Stimulated activated CD4-positive, alpha-beta T cell treated with anti-CD3 and anti-CD28 coated beads, TNF-alpha, amount 100 ng/mL, for 48 hours (primary cell): ENCODE measurements at places on chromosomes 5 and 9.
A peak's percentile ranks its signal among the peaks of the same experiment; 100 is the strongest.

DNA sequence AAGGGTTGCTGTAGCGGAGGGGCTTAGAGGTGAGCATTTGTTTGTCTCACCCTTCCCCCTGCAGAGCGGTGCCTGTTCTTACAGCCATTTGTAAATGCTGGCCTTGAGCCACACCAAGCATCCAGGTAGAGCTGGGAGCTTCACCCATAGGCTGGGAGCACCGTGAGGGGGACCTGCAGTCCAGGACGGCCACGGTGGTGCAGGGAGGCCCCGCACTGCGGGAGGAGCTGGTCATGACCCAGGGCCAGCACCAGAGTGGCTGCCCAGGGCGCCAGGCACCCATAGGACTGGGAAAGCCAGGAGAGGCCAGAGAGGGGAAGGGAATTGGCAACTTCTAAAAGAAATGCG, 197.3 kb upstream of the ADAMTS16 start:
- DNase-seq = no peak

GRCh38 chr5:126647071-126647470, 46.3 kb downstream of the PHAX start:
- DNase-seq = no peak

DNA sequence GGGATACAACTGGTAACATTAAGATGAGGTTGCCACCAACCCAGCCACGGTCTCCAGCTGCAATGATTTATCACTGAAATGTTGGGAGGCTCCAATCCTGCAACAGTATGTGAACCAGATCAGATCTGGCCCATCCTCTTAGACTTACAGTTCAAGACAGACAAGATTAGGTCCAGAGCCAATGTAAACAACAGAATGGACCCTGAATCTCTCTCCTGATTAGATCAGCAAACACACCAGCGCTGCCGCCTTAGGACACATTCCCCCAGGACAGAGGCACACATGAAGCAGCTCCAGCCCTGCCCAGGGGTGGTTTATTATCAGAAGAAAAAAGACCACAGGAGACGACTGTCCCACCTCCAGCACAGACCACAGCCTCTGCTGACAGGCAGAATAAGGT, 82.1 kb downstream of the SLIT3 start:
- DNase-seq = no peak

DNA sequence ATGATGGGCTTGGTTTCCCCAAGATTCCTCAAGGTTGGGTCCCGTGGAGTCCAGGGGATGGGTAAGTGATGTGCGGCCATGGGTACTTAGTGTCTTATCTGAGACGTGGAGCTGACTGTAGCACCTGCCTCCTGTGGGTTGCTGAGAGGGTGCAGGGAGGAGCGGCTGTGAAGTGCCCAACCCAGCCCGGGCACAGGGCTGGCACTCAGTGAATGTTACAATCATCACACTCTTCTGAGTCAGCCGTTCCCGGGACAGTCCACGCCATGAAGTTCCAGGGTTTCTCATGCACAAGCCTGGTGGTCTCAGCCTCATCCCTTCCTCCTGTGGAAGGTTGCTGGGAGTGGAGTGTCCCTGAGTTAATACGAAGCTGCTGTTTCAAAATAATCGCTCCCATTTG, 29.1 kb downstream of the NTNG2 start:
- DNase-seq = no peak

GRCh38 chr5:10059556-10059955, 190.1 kb downstream of the ATPSCKMT start:
- no peak for DNase-seq

DNA sequence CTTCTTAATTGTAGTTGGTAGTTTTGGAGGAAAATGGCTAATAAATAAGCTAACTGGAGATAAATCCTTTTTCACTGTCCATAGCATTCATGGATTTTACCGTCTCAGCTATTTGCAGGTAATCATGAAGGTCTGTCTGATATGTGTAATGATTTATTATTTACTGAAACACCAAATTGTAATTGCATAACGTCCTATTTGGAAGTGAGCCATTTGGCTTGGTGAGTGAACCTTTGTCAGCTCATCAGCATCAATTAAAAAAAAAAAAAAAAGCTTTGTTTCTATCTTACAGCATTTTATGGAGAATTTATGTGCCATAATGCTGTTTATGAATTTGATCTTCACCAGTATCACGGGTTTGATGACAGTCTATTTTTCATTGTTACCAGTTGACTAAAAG, 20.2 kb downstream of the RECK start:
- DNase-seq = no peak

- no peak for DNase-seq
Measured at GRCh38 chr5:171577042-171577758, 157.8 kb downstream of the FGF18 start.

- no peak for DNase-seq
Measured at GRCh38 chr5:78587081-78587774, 61.3 kb downstream of the LHFPL2 start.

DNA sequence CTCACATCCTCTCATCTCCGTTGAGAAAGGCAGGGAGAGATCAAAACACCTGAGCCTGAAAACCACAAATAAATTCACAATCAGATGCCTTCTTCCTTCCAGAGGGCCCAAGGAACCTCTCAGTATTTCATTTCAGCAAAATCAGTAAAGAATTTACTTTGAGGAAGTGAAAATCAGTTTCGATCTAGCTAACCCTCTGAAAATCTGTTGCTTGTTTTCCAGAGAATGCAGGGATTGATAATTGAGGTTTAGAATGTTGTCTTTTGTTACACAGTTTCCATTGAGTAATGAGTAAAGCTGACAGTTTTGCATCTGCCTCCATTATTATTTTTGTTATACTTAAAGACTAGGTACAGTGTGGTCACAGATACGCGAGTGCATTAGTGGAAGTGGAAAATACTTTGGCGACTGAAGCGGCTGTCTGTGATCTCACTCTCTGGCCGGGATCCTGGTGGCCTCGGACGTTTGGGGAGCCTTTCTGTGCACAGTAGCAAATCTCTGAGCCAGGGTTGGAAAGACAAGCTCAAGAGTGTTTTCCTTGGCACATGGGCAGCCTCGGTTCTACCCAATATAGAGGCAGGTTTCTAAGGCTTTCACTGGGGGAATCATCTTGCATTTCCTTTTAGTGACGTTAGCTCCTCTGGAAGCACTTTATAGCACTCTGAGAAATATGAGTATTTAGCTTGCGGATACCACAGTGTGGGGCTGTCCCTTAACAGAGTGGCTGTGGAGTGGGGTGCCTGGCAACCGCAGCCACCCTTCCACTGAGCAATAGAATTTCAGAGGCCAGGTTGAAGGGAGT, 32.2 kb upstream of the ANGPTL2 start:
- DNase-seq = no peak

DNA sequence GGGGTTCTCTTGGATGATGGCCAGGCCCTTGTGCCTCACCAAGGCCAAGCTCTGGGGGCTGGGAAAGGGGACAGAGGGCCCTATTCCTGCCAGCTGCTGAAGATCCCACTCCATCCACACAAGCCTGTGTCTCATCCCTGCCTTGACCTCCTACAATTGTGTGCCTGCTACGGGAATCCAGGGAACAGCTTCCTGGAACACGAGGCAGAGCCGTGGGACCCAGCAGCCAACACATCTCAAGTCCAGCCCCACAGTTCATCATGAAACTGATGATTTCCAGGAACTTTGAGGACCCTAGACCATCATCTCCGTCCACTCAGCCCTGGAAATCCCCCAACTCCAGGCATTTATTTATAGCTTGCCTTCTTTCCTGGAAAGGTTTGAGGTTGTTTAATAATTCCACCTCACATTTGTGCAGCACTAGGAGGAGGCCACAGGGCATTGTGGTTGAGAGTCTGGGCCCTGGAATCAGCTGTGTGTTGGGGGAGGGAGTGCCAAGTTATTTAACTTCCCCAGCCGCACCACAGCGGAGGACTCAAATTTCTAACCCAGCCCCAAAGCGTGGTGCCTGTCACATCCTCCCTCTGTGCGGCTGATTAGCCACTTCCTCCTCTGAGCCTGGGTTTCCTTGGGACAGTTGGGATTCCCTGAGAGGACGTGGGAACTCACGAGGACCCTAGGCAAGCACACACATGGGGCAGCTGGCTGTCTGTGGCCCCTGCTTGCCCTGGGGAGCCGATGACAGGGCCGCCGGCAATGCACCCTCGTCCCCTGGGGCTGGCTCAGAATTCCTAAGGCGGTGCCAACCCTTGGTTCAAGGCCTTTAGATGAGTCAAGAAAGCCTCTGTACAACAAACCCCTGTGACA, 58.2 kb upstream of the GGTA1 start:
- no peak for DNase-seq

- no peak for DNase-seq
Measured at GRCh38 chr5:17619354-17619753, 9.2 kb downstream of the TAF11L12 start.

DNA sequence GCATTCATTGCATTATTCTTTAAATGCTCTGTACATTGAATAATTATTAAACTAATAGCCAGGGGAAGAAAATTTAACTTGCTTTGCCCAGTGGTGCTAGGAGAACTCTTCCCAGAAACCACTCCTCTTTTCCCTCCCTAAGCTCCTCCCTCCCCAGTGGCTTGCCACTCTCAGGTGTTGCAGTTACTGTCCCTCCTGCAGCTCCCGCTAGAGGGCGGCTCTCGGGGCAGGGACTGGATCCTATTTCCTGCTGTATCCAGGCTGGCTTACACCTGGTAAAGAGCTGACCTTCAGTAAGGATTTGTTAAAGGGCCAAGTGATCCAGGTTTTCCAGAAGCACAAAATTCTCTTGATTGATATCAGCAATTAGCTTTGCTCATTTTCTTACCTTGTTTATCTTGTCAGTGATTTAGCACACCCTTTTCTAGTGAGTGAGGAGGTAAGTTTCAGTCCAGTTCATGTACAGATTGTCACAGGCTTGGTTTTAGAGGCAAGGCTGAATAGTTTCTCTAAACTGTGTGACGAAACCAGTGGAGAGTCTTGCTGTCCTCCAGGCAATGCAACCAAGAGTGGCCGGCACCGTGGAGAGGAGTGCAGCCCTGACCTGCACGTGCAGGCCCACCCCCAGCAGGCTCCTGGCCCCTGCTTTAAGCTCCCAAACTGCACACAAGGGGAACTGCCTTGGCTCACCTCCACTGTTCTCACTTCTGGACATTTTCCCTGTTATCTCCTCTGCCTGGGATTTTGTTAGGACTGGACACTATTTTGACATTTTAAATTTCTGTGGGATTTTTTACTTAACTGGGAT, 423.8 kb downstream of the SPOCK1 start:
- peak; percentile 8 for DNase-seq

DNA sequence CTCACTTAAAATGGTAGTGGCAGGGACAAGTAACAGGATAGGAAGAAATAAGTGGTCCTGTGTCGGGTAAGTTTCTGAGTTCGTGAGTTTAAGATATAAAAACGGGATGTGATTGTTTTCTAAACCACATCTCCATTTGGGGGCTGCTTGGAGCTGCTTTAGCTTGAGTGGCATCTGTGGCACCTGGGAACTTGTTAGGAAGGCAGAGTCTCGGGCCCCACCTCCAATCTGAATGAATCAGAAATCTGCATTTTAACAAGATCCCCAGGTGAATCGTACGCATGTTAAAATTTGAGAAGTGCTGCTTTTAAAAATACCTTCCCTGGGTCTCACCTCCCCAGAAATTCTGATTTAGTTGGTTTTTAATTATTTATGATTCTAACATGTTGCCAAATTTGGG, 78.1 kb downstream of the CDH6 start:
- DNase-seq = no peak

GRCh38 chr9:27059412-27059811, 49.6 kb upstream of the TEK start:
- DNase-seq = no peak

GRCh38 chr5:112907166-112907631, 14.8 kb downstream of the REEP5 start:
- DNase-seq = no peak

DNA sequence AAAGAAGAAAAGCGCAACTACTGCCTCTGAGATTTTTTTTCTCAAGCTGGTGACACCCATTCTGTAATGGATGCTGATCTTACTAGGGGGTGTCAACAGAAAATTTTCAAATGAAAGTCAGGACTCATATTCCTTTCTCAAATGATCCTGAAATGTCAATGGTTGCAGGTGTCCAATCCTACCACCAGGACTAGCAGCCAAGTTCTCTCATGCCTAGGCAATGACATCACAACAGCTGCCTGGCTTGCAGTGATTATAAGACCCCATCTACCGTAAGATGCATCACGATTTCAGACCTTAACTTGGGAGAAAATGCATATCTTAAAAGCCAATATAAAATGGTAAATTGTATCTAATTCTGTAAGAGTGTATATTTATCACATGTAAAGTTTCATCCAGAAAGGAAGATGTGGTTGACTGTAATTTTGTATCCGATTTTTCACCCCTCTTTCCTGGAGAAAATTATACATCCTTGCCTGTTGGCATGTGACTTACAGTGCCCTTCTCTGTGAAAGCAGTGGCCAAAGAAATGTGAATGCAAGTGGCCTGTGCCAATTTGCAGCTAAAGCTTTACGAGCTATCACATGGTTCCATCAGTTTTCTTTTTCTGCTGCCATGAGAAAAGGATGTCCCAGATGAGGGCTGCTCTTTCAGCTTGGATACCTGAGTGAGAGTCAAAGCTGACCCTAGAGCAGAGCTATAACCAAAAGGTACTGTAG, 104.4 kb downstream of the DENND1A start:
- no peak for DNase-seq

GRCh38 chr9:121857928-121858327, 206.5 kb downstream of the DAB2IP start:
- no peak for DNase-seq

GRCh38 chr5:119470851-119471451, 18.7 kb downstream of the HSD17B4 start:
- DNase-seq = no peak
